ENCODE measurements at places on chromosomes 2 and 18. TPM values are rescaled to one million over a fixed set of nuclear protein-coding genes. Genes with fewer than 3 reads are reported as not detected.

The IL1B gene
- polyA plus RNA-seq = 0.32 TPM

DNA sequence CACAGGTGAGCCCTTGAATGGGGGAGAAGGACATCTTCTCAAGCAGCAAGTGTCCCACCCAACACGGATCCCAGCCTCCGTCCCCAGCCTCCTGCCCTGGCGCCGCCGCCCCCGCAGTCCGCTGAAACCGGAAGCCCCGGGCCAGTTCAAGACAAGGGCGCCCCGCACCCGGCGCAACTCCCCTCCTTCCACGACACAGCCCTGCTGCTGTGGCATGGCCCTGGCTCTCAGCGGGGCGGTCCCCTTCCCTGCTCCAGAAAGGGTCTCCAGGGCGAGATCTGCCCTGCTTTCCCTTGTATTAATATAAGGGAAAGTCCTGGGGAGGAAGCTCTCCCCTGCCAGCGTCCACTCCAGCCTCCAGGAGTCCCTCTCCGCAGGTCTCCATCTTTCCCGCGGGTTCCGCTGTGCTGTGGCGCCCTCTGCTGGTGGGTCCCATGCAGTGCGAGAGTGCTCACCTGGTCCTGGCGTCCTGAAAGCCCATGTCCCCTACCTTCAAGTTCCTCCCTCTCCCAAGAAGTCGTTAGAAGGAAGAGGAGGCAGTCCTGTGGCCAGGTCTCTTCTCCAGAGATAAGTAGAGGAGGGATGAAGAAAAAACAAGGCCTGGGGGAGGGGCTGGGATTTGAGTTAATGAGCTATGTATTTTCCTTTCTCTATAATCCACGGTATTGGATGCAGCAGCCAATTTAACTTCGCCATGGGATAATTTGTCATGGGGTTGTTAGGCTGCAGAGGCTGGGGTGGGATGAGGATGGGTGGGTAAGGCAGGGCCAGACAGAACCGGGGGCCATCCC lies 176.0 kb downstream of the SMAD2 start:
- no peaks in the 10 kb centered on the region for H3K27me3 ChIP-seq
- H3K36me3 ChIP-seq = no peaks in the 10 kb centered on the region
- no peak overlapping the region for H3K4me3 ChIP-seq
- no peak overlapping the region for H3K27ac ChIP-seq

The OR6B2 gene
- not detected for polyA plus RNA-seq

GRCh38 chr2:160257743-160258491 lies 57.8 kb upstream of the ITGB6 start:
- no peaks in the 10 kb centered on the region for H3K27me3 ChIP-seq
- no peak overlapping the region for H3K27ac ChIP-seq
- no peak for DNase-seq
- H3K4me3 ChIP-seq = no peak overlapping the region
- no peaks in the 10 kb centered on the region for H3K36me3 ChIP-seq
- no peaks in the 10 kb centered on the region for H3K4me1 ChIP-seq

DNA sequence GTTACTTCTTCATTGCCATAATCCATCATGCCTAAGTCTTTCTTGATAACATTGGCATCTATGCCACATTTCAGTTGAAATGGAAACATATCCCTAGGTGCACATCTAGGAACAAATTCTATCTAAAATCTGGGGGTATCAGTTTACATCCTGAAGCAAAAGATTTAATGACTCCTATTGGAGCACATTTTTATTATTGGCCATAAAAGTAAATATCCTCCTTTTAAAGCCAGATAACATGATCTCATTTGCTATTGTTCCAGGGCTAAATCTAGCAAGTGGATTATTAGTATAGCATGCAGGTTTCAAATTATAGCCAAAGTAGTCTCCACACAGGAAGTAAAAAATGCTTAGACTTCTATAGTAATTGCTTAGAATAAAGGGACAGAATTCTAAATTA lies 193.2 kb downstream of the CDH2 start:
- H3K4me3 ChIP-seq = no peak overlapping the region
- H3K27ac ChIP-seq = no peak overlapping the region
- H3K27me3 ChIP-seq = no peaks in the 10 kb centered on the region
- H3K4me1 ChIP-seq = no peaks in the 10 kb centered on the region

GRCh38 chr2:3430172-3430571 lies 50.7 kb downstream of the TRAPPC12 start:
- peaks cover 7% of the 10 kb centered on the region for H3K4me1 ChIP-seq
- DNase-seq = no peak
- H3K27me3 ChIP-seq = no peaks in the 10 kb centered on the region
- peaks cover 3% of the 10 kb centered on the region for H3K36me3 ChIP-seq
- no peak overlapping the region for H3K4me3 ChIP-seq
- no peak overlapping the region for H3K27ac ChIP-seq

- no peak overlapping the region for H3K4me3 ChIP-seq
These were observed 66.7 kb downstream of the PDE1A start for GRCh38 chr2:182359990-182360662.

The CHST9 gene
- polyA plus RNA-seq = not detected

The SLC30A3 gene
- polyA plus RNA-seq = not detected

GRCh38 chr2:201831469-201831868 lies 25.1 kb downstream of the CDK15 start:
- no peak overlapping the region for H3K27ac ChIP-seq
- DNase-seq = no peak
- no peaks in the 10 kb centered on the region for H3K27me3 ChIP-seq

DNA sequence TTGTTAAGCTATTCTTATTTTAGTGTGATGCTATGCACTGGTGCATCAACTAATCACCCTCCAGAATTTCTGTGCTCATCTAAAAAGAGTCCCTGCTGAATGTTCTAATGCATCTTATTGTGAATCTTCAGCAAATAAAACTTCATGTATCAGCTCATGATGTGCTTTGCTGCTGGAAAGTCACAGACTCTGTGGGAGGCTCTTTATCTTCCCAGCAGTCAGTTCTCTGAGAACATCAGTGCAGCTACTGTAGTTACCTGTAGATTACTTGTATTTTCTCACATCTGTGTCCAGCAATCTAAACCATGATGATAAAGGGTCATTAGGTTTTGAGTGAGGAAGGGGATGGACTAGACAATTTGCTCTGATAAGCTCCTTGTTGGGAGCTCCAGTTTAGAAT lies 141.6 kb upstream of the SP3 start:
- DNase-seq = no peak
- H3K27me3 ChIP-seq = no peaks in the 10 kb centered on the region
- no peaks in the 10 kb centered on the region for H3K4me1 ChIP-seq
- H3K36me3 ChIP-seq = no peaks in the 10 kb centered on the region
- H3K4me3 ChIP-seq = no peak overlapping the region
- H3K27ac ChIP-seq = no peak overlapping the region

The TFPI gene
- 0.33 TPM for polyA plus RNA-seq

All from GM12878 (cell line).